ENCODE measurements at places on chromosomes 2 and 18.
A peak's percentile ranks its signal among the peaks of the same experiment; 100 is the strongest.

DNA sequence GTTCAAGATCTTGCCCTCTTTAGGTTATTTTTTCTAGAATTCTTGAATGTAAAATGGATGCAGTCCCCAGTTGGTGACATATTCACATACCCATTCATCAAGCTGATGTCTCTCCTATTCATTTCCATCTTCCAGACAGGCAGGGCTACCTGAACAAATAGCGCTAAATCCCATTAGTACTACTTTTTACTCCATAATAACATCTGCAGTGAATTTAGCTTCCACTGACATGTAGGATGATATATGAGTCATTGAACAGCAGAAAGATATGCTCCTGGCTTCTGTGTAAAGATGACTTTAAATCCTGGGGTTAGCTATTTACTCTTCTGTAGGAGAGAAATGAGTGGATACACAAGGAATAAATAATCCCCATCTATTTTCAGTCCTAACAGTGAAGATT lies 194.7 kb downstream of the RND3 start:
- DNase-seq, result no peak

DNA sequence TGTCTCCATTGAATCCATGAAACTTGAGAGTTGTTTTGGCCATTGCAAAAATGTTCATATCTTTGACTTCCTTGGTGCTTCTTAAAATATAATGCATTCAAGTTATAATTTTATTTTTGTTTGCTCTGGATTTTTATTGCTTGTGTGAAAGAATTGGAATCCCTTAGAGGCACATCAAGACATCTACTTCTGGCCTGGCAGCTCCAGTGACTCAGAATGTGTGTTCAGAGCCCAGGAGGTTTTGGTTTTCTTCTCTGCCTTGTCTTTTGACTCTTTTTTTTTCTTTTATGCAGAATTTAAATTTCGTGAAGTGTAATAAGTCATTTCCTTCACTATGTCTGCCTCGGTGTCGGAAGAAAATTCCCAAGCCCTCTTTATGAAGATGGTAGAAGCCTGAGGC lies 180.2 kb downstream of the LTBP1 start:
- DNase-seq, result no peak

GRCh38 chr2:23624915-23625314 lies 239.9 kb downstream of the KLHL29 start:
- no peak for DNase-seq

- no peak for DNase-seq
Observed at GRCh38 chr18:46700066-46700824, 43.2 kb upstream of the LOXHD1 start.

DNA sequence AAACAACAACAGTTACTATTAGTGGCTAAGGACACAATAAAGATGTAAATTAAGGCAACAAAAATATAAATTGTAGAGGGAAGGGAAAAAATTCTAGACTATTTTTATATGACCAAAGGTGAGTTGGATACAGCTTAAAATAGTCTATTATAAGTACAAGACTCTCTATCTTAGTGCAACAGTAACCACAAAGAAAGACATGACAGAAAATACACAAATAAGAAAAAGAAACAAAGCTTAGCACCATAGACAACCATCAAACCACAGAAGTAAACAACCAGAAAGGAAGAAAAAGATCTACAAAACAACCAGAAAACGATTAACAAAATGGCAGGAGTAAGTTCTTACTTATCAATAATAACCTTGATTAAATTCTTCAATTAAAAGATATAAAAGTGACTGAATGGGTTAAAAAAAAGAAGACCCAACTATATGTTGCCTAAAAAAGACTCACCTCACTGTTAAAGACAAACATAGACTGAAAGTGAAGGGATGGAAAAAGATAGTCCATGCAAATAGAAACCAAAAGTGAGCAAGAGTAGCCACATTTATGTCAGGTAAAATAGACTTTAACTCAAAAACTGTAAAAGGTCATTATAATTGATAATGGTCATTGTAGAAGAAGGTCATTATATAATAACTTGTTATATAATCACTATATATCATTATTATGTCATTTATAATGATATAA lies 62.5 kb downstream of the USP40 start:
- DNase-seq, result no peak

DNA sequence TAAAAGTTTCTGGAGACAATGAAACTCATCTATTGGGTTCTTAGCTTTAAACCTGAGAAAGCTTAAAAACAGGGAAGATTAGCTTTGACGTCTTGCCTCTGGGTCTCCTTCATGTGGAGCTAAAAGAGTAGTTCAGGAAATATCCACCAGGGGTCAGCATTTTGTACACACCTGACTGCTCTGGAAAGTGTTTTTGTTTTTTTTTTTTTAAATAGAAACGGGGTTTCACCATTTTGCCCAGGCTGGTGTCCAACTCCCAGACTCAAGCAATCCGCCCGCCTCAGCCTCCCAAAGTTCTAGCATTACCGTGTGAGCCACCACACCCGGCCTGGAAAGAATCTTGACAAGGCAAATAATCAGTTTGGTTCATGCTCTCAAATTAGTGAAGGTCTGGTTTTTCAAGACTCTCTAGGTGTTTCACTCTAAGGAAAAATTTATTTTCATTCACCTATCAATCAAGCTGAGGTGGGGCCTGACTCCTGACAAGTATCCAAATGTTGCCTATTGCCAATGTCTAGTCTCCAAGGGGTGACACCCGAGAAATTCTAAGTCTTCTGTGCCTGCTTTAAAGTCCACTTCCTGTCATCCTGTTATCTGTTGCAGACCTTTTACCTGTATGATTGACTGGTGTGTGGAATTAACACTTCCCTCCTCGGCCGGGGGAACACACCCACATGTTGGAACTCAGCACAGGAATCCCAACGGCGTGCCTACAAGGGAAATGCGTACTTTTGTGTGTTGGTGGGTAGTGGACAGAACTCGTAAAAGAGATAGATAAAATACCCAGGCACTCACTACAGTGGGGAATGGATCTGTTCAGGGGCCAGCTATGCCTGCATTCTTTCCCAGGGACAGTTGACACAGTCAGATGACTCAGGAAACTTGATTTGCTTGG lies 11.3 kb downstream of the IL1RN start:
- peak; percentile 43 for DNase-seq

DNA sequence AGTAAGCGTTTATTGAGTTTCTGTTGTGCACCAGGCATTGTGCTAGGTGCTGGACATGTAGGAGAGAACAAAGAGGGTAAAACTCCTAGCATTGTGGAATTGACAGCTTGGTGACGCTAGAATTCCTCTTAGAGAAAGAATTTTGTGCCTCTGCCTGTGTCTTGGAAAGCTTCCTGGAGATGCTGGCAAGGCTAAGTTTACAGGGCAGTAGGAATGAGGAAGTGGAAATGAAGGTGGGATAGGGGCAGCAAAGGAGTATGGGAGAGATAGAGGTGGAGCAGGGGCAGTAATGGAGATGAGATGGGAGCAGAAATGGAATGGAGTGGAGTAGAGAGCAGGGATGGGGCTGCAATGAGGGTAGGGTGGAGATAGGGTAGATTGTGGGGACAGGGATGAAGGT lies 29.8 kb downstream of the GPR39 start:
- DNase-seq, result no peak

- DNase-seq, result no peak
Observed at GRCh38 chr18:5175378-5175777, 21.7 kb downstream of the AKAIN1 start.

DNA sequence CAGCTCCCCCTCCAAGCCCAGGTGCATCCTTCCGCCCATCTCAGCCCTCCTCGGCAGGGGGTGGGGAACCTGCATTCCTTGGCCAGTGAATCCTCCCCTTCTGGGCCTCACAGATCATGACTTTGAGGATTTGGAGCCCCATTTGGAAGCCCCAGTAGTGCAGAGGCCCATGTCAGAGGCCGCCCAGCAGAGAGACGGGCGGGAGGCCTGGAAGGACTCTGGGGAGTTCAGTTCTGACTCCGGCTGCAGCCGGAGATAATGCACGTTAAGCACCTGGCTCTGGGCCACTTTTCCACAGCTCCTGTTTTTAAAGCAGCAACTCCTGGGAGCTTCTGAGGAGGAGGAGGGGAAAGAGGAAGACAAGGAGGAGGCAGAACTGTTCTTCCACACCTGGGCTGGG lies 14.9 kb downstream of the ATOH8 start:
- no peak for DNase-seq

- DNase-seq, result no peak
Observed at GRCh38 chr2:47479863-47480262, 76.9 kb downstream of the MSH2 start.
